Large intestine (tissue), 12 donors: ENCODE measurements at places on chromosomes 6 and 20.

DNA sequence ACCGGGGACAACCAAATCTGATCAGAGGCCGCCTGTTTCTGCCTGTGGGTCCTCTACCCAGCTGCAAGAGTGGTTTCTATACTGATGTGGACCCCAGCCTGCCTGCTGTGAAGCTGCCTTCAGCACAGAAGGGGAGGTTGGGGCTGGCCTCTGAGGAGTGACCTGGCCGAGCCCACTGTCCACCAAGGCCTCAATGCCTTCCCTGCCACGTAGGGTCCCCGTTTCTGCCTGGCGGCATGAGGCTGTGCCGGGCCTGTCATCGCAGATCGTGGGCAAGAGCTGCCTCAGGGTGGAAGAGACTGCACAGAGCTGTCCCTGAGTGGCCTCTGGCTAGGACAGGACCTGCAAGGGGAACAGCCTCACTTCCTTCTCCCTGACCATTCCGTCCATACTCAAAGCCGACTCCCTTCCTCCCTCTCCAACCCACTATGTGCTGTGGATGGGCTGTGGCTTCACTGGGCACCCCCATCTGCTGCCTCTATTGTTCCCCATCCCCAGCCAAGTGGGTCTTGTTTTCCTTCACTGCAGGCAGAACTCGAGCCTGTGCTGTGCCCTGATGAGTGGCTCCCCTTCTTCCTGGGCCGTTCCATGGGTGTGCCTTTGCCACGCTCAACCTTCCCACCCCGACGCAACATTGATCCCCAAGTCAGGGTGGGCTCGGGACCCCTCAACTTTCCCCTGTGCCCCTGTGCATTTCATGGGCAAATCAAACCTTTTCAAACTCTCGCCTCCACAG is 60.3 kb downstream of the ERMARD start:
- no peak for DNase-seq

- no peak for DNase-seq
These were observed 72.7 kb downstream of the PRDM1 start for GRCh38 chr6:106158816-106159215.

- no peak for DNase-seq
These were observed 114.5 kb downstream of the TOX2 start for GRCh38 chr20:44028868-44029847.

DNA sequence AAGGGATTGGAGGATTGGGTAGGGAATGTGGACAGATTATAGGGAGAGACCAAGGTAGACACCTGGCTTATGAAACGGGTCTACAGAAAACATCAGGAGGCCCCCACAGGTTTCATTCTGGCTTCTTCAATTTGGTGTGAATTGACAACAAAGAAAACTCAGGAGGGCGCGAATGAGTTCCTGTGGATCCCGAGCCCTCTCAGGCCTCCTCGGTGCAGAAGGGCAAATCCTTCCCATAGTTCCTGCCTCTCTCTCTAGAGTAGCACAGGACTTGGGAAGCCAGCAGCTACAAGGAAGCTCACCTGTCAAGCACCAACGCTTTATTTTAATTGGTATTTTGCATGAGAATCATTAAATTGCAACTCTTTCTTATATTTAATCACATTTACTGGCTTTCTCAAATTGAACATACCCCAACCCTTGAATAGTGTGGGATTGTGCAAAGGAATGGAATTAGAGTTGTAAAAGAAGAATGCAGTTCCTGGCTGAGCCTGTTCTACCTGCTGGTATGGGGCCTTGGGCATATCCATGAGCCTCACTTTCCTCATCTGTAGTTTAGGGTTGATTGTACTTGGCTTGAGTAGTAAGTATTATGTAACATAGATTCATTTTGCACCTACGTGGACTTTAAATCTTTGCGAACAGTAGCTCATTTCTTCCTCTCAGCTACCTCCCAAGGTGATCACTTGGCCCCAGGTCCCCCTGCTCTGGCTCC is 56.4 kb upstream of the PHACTR2 start:
- no peak for DNase-seq

DNA sequence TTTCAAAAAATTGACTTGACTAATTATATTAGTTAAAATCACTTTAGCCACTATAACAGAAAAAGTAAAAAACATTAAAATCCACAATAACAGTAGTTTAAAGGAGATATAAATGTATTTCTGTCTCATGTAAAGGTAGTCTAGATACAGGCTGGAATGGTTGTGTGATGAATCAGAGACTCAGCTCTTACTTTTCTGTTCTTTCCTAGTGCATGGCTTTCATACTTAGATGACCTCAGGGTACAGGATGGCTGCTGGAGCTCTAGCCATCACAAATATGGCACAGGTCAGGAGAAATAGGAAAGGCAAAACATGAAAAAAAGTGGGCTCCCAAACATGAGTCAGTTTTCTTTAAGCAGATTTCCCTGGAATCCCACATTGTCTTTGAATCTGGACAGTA is 157.7 kb upstream of the FLRT3 start:
- DNase-seq = no peak
